Fibroblast of villous mesenchyme (primary cell): ENCODE measurements at places on chromosomes 4 and X. TPM values are rescaled to one million over a fixed set of nuclear protein-coding genes. Genes with fewer than 3 reads are reported as not detected.

The FAAH2 gene
- total RNA-seq: 0.86 TPM in 1 of 2 replicates, not detected in the other

The SRPX gene
- 35.4 and 36.7 TPM in 2 replicates for total RNA-seq

The NDST3 gene
- total RNA-seq: under 0.01 and 0.32 TPM in 2 replicates

The SPANXA1 gene
- not detected in 2 replicates for total RNA-seq

The EREG gene
- total RNA-seq: 1.3 and 5.2 TPM in 2 replicates

The EGF gene
- 1.9 and 6.5 TPM in 2 replicates for total RNA-seq

The STK32B gene
- 1.3 and 2.6 TPM in 2 replicates for total RNA-seq

The EDA gene
- total RNA-seq: under 0.01 TPM in 1 of 2 replicates, not detected in the other

The CCDC110 gene
- total RNA-seq: 0.32 and 0.43 TPM in 2 replicates

The FAM9B gene
- not detected in 2 replicates for total RNA-seq

The GPC3 gene
- total RNA-seq: 0.32 TPM in 1 of 2 replicates, not detected in the other

The USP17L20 gene
- total RNA-seq: not detected in 2 replicates

The ARR3 gene
- total RNA-seq: not detected in 2 replicates

The STATH gene
- total RNA-seq: not detected in 2 replicates

The SYTL5 gene
- total RNA-seq: 10.4 and 21.9 TPM in 2 replicates

The MCUB gene
- 8.2 and 10.0 TPM in 2 replicates for total RNA-seq

The CENPVL2 gene
- not detected in 2 replicates for total RNA-seq

DNA sequence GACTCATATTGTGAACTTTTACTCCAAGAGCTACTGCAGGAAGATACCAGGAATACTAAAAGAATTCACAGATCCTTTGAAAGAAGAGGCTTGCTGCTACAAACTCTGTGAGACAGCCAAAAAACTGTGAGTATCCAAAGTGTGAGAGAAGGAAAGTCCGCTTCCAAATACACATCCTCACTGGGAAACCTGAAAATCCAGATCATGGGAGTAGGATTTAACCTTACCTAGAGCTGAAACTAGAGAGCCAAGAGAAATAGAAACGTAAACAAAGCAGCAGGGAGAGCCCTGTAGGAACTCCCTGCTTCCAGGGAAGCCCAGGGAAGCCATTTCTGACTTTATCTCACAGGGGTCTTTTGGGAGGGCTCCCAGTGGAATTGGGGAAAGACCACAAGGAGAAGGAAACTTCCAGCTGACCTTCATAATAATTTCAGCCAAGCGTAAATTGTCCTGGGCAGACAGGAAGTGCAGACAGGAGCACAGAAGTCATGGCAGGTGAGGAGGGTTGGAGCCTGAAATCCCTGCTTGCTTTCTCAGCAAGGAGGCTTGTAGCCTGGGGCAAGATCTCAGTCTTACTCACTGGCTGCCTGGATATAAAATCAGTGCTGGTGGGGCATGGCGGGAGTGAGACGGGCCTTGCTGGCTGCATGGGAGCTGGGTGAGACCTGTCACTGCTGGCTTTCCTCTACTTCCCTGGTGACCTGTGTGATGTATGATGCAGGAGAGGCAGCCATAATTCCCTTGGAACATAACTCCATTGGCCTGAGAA, 26.2 kb upstream of the NFKB1 start:
- DNase-seq: no peak

GRCh38 chr4:159308566-159309340, 205.9 kb downstream of the RAPGEF2 start:
- no peak for DNase-seq

GRCh38 chr4:17165286-17165685, 266.8 kb upstream of the LDB2 start:
- no peak for DNase-seq

- no peak for DNase-seq
These were observed at the start of gene ATOH1 for GRCh38 chr4:93828332-93828994. ATOH1 (plus strand) TSS chr4:93828753; CDS start chr4:93828927, 174 bp downstream.

- peak; percentile 11 for DNase-seq
These were observed 91.5 kb downstream of the GEMIN8 start for GRCh38 chrX:13938051-13938828.

DNA sequence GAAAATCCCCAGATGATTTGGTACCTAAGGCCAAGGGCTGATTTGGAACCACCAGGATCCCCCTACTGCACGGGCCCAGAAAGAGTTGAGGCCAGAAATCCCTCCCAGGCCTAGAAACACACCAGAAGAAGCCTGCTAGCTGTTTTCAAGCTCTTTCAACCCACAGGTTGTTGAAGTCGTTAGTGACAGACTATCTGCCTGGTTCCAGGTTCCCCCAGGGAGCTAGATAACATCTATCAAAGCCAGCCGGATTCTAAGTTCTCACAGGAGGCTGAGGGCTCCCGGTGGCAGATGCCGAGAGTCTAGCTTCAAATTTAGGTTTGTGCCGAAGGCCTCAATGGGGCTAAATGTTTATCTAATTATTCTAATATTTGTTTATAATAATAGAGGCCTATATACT, 132.0 kb upstream of the ATP6AP2 start:
- no peak for DNase-seq

DNA sequence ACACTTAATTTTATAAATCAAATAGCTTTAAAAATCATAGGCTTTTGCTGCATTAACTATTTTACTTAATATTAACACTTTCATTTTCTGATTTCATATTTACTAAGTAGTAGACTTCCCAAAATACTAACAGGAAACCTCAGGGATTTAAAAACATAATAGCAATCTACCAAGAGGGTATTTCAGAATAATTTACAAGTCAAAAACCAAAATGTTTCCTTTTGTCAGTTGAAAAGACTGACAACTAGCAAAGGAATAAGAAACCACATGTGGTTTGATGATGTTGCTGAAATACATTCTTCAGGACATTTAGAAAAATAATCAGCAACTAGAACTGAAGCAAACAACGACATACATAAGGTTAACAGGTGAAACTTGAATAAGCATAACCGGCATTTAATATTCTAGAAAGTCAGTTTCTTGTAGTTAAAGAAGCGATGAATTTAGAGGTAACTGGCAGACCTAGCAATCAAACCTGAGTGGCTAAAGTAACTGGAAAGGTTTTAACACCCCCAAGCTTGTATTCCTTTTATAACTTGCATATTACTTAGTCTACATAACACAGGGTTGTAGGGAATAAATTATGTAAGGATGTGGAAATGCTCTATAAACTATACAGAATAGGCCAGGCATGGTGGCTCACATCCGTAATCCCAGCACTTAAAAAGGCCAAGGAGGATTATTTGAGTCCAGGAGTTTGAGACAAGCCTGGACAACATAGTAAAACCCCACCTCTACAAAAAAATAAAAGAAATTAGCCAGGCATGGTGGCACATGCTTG, 40.0 kb downstream of the DHX15 start:
- DNase-seq: no peak

DNA sequence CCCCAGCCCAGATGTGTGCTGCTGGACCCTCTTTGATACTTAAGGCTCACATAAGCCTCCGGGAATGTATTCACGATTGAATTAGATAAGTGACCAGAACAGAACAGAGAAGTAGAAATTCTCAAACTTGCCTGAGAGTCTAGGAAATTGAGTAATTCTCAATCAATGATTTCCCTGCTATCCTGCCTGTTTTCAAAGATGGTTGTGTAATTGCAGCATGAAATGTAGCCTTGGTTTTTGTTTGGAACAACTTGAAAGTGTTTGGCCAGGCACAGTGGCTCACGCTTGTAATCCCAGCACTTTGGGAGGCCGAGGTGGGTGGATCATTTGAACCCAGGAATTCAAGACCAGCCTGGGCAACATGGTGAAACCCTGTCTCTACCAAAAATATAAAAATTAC, 41.2 kb downstream of the TNIP2 start:
- DNase-seq: peak; percentile 32

- no peak for DNase-seq
These were observed 60.4 kb downstream of the EFNB1 start for GRCh38 chrX:68889249-68889648.

GRCh38 chrX:155334486-155335336, at the start of gene CLIC2:
CLIC2 (minus strand) TSS chrX:155334614; CDS start chrX:155334427, 187 bp downstream.
- peak; percentile 70 for DNase-seq

- DNase-seq: peak; percentile 95
These were observed 58.4 kb upstream of the TET2 start for GRCh38 chr4:105088110-105088879.

DNA sequence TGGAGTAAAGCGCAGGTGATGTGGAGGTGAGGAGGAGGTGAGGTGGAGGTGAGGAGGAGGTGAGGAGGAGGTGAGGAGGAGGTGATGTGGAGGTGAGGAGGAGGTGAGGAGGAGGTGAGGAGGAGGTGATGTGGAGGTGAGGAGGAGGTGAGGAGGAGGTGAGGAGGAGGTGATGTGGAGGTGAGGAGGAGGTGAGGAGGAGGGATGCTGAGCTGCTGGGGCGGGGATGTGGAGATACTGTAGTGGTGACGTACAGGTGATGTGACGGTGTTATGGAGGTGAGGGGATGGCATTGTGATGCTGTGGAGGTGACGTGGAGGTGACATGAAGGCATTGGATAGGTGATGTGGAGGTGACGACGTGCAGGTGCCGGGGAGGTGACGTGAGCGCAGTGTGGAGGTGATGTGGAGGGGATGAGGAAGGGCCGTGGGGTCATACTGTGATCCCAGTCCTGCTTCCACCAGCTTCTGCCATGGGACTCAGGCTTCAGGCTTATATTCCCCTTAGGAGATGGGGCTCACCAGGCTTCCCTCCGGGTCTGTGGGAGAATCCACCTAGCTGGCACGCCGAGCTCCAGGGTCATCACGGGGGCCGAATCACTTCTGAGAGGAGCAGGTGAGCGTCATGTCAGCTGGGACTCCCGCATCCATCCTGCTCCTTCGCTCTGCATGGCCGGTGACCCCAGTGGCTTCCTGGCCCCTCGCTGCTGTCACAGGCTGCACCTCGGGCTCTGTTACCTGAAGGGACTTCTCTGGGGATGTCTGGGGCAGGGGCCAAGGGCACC, 47.9 kb upstream of the GRPEL1 start:
- DNase-seq: no peak

GRCh38 chr4:878796-879728, 53.1 kb downstream of the GAK start:
- DNase-seq: no peak

- DNase-seq: no peak
These were observed 277.2 kb downstream of the EPHA5 start for GRCh38 chr4:65393078-65393477.

GRCh38 chrX:19291086-19291485, 52.6 kb upstream of the PDHA1 start:
- DNase-seq: no peak

DNA sequence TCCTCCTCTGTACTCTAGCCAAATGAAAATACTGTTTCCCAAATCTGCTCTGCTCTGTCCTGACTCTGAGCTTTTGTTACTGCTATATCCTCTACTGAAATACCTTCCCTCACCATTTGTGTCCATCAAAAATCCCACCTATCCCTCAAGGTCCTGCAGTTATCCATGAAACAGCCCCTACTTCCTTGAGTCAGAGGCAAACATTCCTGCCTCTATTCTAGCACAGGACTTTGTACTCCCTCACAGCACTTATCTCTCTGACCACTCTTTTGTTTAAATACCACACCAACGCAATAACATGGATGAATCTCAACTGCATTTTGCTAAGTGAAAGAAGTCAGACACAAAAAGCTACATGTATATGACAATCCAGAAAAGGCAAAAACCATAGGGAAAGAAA, 10.5 kb upstream of the RNF128 start:
- DNase-seq: no peak

DNA sequence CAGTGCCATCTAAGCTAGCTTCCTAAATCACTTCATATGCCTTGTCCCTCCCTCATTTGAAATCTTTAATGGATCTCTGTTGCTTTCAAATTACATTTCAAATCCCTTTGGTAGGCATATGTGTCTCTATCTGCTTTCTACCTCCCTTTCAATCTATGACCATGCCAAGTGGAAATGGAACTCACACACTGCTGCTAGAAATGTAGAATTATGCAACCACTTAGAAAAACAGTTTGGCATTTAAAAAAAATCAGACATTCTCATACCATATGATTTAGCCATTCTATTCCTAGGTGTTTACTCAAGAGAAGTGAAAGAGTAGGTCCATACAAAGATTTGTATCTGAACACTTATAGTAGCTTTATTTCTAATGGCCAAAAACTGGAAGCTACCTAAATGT, 413.5 kb upstream of the INTU start:
- DNase-seq: no peak

DNA sequence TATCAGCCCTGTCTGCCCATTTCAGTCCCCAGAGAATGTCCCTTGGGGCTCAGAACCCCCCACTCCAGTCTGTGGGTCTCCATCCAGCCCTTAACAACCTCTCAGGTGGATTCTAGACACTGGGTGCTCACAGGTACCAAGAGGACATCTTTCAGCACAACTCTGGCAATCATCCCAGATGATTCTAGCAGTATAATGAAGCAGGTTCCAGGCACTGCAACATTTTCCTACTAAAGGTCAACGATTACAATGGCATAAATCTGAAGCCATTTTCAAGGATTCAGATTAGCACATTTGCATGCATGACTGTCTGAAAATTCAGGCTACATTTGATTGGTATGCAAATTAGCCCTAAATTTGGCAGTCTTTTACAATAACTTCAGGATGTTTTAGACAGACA, 10.0 kb downstream of the SLC2A9 start:
- no peak for DNase-seq

DNA sequence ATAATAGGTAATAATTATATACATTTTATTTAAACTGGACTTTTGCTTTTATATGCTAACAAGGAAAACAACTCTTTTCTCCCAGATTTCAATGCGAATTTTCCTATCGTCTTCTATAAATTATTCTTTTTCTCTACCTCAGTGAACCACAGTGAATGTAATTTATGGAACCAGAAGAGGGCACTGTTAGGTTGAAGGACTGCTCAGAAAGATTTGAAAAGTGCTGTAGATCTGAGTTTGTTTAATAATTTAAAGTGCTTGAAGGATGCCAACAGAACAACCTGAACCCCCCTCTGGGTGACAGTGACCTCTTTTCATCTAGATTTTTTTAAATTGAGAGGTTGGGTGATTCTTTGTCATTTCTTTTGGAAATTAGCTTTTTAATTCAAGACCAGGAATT, 54.9 kb downstream of the PHOX2B start:
- peak; percentile 35 for DNase-seq

- DNase-seq: no peak
These were observed 527.7 kb downstream of the ANKRD50 start for GRCh38 chr4:124184792-124185191.

- no peak for DNase-seq
These were observed 111.7 kb downstream of the AMER1 start for GRCh38 chrX:64093761-64094160.

- DNase-seq: peak; percentile 41
These were observed 53.0 kb upstream of the DAPP1 start for GRCh38 chr4:99763635-99764101.

DNA sequence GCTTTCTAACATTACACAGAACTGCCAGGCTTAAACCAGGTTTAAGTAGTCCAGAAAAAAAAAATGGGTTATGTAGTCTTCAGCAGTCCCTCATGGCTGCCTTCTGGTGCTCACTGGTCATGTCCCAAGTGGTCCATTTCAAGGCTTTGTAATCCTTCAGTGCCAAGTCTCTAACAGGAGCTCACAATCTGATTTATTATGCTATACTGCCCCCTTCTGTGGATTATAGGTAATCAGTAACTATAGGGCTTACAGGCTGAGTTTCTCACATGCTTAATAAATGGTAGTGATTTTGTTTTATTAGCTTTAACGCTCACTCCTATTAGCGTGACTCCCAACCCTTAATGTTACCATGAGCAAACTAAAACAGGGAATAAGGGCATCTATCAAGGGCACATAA, 92.5 kb upstream of the EDA2R start:
- DNase-seq: peak; percentile 24

GRCh38 chr4:153643406-153644383, 40.4 kb upstream of the TLR2 start:
- DNase-seq: peak; percentile 55
